ENCODE measurements at places on chromosomes 4 and X. TPM values are rescaled to one million over a fixed set of nuclear protein-coding genes. Genes with fewer than 3 reads are reported as not detected.

DNA sequence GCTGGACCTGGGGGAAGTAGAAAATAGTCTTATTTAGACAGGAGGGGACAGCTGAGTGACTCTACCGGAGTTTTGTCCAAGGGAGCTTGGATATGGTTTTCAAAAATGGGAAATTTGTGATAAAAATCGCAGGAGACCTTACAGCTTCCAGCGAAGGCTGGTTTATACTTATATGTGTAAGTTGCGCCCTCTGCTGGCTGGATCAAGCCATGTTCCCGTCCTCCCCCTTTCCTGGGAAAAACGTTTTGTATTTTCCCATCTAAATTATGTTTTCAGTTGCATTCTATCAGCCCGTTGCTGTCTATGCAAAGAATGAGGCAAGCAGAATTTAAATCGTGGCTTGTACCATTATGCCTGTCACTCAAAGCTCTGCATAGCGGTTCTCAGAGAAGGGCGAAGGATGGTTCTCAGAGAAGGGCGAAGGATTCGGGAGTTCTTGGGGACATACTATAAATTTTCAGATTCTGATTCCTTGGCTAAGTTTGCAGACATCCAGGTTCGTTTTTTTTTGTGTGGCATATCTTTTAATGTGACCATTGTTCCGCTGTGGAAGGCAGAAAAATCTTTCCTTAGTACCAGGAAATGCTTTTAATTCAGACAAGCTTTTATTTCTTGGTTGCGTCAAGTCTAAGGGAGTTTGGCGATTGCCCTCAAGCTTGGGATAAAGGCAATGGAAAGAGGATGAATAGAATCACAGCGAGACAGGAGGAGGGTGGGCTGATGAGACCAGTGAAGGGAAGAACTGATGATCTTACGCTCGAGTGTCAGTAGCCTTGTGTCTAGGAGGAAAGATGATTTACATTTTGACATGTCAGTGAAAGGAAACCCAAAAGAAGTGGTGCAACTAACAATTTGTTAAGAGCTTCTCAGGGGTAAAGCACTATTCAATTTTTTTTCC lies 128.5 kb upstream of the ARX start:
- H3K4me1 ChIP-seq: no peaks in the 10 kb centered on the region
- H3K27ac ChIP-seq: no peak overlapping the region
- peak; percentile 60 for DNase-seq
- H3K4me3 ChIP-seq: no peak overlapping the region

- H3K4me1 ChIP-seq: no peaks in the 10 kb centered on the region
- H3K27ac ChIP-seq: no peak overlapping the region
- no peaks in the 10 kb centered on the region for H3K27me3 ChIP-seq
- H3K4me3 ChIP-seq: no peak overlapping the region
- H3K36me3 ChIP-seq: no peaks in the 10 kb centered on the region
- DNase-seq: no peak
Measured at GRCh38 chr4:136931781-136932180, 600.5 kb downstream of the PCDH18 start.

DNA sequence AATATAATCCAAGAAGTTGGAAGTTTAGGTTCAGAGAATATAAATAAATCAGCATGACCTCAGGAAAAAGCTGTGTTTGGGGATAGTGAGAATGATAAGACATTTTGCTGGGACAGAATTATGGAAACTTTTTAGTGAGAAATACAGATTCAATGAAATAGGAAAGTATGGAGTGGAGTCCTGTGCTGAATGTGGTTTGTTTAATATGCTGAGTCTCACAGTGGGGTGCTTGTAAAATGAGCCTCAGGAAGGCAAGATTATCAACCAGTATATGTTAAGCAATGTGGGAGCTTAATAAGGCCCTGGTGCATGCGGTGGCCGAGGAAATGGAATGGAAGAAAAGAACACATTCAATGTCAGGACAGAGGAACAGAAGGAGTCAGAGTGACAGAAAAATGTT lies 1554.7 kb upstream of the TENM3 start:
- H3K36me3 ChIP-seq: no peaks in the 10 kb centered on the region
- no peak overlapping the region for H3K27ac ChIP-seq
- H3K27me3 ChIP-seq: no peaks in the 10 kb centered on the region
- no peak overlapping the region for H3K4me3 ChIP-seq
- DNase-seq: no peak

GRCh38 chr4:52685316-52685715 lies 26.2 kb upstream of the USP46 start:
- H3K27ac ChIP-seq: no peak overlapping the region
- H3K4me3 ChIP-seq: no peak overlapping the region
- no peaks in the 10 kb centered on the region for H3K27me3 ChIP-seq
- DNase-seq: no peak
- no peaks in the 10 kb centered on the region for H3K4me1 ChIP-seq

GRCh38 chr4:72555377-72555831 lies 13.6 kb downstream of the ADAMTS3 start:
- H3K4me1 ChIP-seq: no peaks in the 10 kb centered on the region
- H3K27me3 ChIP-seq: no peaks in the 10 kb centered on the region
- no peak overlapping the region for H3K4me3 ChIP-seq
- no peaks in the 10 kb centered on the region for H3K36me3 ChIP-seq

- no peaks in the 10 kb centered on the region for H3K36me3 ChIP-seq
- DNase-seq: no peak
- H3K4me1 ChIP-seq: no peaks in the 10 kb centered on the region
- no peak overlapping the region for H3K4me3 ChIP-seq
Measured at GRCh38 chr4:180946188-180946587, 1297.0 kb upstream of the TENM3 start.

The MAGEC2 gene
- not detected for total RNA-seq

The DYNLT3 gene
- 17.2 TPM for total RNA-seq

- H3K27me3 ChIP-seq: no peaks in the 10 kb centered on the region
- DNase-seq: no peak
- H3K4me1 ChIP-seq: no peaks in the 10 kb centered on the region
- H3K36me3 ChIP-seq: no peaks in the 10 kb centered on the region
- H3K27ac ChIP-seq: no peak overlapping the region
Measured at GRCh38 chrX:19005909-19006308, 22.0 kb upstream of the PHKA2 start.

The HDX gene
- total RNA-seq: 2.3 TPM
